Aorta (tissue), 5 donors: ENCODE measurements at places on chromosomes 2 and 18. TPM values are rescaled to one million over a fixed set of nuclear protein-coding genes. Genes with fewer than 3 reads are reported as not detected.

DNA sequence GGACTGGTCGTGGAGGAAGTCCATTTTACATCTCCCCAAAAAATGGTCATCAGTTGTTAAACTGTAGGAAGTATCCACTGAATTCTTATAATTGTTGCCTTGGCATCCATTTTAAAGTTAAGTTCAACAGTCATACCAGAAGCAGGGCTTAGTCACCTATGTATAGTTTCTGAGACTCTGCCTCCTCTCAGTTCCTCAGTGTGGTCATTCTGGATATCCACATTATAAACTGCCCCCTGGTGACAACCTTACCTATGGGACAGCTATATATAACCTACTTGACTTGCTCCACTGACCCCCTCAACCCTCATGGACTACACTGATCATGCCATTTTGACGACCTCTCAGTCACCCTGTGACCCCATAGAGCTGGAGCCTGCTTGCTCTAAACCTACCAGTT is 617.0 kb downstream of the LRP1B start:
- H3K4me1 ChIP-seq = no peaks in the 10 kb centered on the region
- H3K4me3 ChIP-seq = no peak overlapping the region
- no peak overlapping the region for H3K27ac ChIP-seq
- DNase-seq = no peak
- no peaks in the 10 kb centered on the region for H3K27me3 ChIP-seq

- no peak for DNase-seq
- H3K27ac ChIP-seq = no peak overlapping the region
- H3K4me3 ChIP-seq = no peak overlapping the region
- no peaks in the 10 kb centered on the region for H3K4me1 ChIP-seq
Measured at GRCh38 chr2:168698969-168699368, 103.5 kb upstream of the NOSTRIN start.

GRCh38 chr2:86176597-86176996 is 18.7 kb downstream of the IMMT start:
- DNase-seq = no peak
- no peak overlapping the region for H3K4me3 ChIP-seq
- H3K27me3 ChIP-seq = no peaks in the 10 kb centered on the region

GRCh38 chr2:201536754-201537153 is 85.2 kb downstream of the STRADB start:
- no peak overlapping the region for H3K4me3 ChIP-seq
- no peaks in the 10 kb centered on the region for H3K36me3 ChIP-seq
- H3K27me3 ChIP-seq = no peaks in the 10 kb centered on the region

DNA sequence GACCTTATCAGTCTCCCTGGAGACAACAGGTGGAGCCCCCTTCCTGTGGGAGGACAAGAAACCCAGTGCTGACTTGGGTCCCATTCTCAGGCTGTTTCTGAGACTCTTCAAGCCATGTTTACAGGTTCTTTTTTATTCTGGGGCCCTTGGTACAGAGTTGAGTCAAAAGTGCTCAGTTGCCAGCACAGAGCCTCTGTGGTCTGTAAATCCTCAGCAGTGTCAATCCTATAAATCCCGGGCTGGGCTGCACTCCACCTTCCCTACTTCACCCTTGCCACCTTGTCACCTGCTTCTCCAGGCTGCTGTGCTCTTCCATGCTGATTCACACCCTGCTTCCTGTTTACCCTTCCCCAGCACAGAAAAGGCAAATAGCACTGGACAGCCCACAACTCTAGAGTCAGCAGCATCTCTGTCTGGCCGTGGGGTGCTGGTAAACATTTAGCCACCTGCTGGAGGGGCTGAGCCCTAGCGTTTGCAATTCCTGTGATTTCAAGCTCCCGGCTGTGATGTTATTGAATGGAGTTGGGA is 74.7 kb downstream of the TNFRSF11A start:
- H3K4me1 ChIP-seq = no peaks in the 10 kb centered on the region
- H3K4me3 ChIP-seq = no peak overlapping the region
- DNase-seq = no peak
- no peaks in the 10 kb centered on the region for H3K36me3 ChIP-seq

DNA sequence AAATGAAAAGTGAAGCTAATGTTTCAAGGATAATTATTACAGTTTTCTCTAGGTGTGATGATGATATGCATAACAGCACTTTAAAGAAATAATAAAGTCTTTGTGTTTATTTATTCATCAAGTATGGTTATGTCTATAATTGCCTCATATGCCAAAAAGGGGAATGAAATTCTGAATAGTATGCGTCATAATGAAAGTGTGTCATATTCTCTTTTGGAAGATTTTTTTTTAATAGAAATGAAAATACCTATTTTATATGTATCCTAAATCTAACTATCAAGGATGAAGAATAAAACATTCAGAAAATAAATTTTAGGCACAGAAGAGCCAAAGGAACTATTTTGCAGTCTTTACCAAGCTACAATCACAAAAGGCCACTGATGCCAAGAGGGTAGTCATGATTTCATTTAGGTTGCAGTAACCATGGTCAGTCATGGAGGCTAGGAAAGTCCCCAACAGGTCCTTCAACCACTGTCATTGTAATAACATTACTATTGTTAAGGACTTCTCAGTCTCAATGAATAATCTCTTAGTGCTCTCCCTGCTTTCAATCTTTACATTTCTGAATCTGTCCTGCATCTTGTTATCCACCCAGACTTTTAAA is 712.5 kb downstream of the DCDC2C start:
- H3K36me3 ChIP-seq = no peaks in the 10 kb centered on the region
- H3K4me3 ChIP-seq = no peak overlapping the region
- H3K27ac ChIP-seq = no peak overlapping the region
- H3K4me1 ChIP-seq = no peaks in the 10 kb centered on the region
- no peaks in the 10 kb centered on the region for H3K27me3 ChIP-seq

- no peaks in the 10 kb centered on the region for H3K4me1 ChIP-seq
- no peak overlapping the region for H3K4me3 ChIP-seq
- H3K27me3 ChIP-seq = no peaks in the 10 kb centered on the region
- H3K27ac ChIP-seq = no peak overlapping the region
- H3K36me3 ChIP-seq = no peaks in the 10 kb centered on the region
- no peak for DNase-seq
Measured at GRCh38 chr2:140770645-140771044, 1360.2 kb downstream of the LRP1B start.

Gene CD207
- total RNA-seq = not detected

GRCh38 chr2:2899826-2900225 is 477.8 kb downstream of the EIPR1 start:
- H3K4me1 ChIP-seq = no peaks in the 10 kb centered on the region
- no peak for DNase-seq
- no peak overlapping the region for H3K27ac ChIP-seq
- H3K4me3 ChIP-seq = no peak overlapping the region

DNA sequence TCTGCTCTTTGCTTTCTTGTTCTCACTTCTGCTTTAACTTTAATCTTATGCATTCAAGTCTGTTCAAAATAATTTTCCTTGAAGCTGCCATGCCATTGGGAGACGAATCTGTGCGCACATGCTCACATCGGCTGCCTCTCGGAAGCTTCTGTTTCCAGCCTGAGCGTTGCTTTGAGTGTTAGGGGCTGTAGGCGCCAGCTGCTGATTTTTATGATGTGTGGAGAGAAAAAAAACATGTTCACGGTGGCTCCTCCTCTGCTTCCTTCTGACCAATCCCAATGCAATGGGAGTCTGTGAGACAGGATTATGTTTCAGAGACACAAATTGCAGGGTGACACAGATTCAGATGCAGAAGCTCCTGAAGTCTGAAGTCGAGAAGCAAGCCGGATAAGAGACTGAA is at the start of gene MC4R:
Gene MC4R, minus strand, starts transcription at position 180 of the 400 bp plus-strand sequence. CDS start 426 bp downstream, outside the sequence.
- H3K4me3 ChIP-seq = no peak within 1 kb of the TSS
- H3K36me3 ChIP-seq = no peaks in the 10 kb centered on the region
- H3K4me1 ChIP-seq = no peaks in the 10 kb centered on the region
- H3K27me3 ChIP-seq = no peaks in the 10 kb centered on the region

DNA sequence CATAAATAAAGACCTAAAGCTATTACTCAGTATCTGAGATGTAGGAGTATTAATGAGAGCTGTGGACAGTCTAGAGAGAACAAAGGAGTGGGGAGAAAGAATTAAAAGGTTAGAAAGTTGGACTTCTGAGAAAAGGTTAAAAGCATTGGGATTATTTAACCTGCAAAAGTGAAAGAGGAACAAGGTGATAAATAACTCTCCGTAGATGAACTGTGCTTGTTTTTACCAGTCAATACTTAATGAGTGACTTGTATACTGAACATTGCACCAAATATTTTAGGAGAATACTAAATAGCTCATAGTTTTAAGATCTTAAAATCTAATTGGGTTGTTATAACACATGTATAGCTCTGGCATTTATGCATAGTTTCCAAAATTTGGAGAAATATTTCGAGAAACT is 137.5 kb downstream of the GPD2 start:
- H3K36me3 ChIP-seq = peaks cover 4% of the 10 kb centered on the region
- H3K27me3 ChIP-seq = no peaks in the 10 kb centered on the region
- H3K27ac ChIP-seq = no peak overlapping the region
- DNase-seq = no peak

Gene IL18R1
- 11.0 TPM for total RNA-seq

DNA sequence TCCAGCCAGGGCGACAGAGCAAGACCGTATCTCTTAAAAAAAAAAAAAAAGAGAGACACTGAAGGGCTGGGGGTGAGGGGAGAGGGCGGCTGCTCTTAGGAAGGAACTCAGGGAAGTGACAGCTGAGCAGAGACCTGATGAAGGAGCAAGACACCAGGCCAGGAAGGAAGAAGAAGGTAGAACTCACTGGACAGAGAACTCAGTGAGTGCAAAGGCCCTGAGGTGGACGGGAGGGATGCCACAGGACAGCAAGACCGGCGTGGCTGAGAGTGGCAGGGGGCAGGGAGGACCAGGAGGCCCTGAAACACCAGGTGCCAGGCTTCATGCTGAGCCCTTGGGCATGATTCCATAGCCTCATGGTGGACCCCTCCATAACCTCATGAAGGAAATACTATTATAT is 18.2 kb downstream of the BIN1 start:
- H3K27me3 ChIP-seq = no peaks in the 10 kb centered on the region
- H3K36me3 ChIP-seq = no peaks in the 10 kb centered on the region
- H3K4me1 ChIP-seq = no peaks in the 10 kb centered on the region
- DNase-seq = no peak
- no peak overlapping the region for H3K4me3 ChIP-seq

Gene LINC00305
- total RNA-seq = not detected

DNA sequence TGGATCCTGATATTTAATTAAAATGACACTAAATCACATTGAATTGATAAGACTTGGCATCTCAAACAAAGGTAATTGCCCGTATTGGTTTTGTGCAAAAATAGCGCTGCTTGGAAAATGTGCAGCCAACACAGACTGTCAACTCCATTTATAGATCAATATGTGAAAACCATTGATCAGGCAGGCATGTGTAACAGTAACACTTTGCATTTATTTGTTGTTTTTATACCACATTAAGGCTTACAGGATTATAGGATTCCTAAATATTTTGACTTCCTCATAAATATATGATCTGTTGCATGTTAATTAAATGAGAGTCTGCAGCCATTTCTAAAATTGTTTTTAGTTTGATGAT is 30.2 kb downstream of the ARHGAP15 start:
- H3K4me3 ChIP-seq = no peak overlapping the region
- H3K27me3 ChIP-seq = no peaks in the 10 kb centered on the region
- no peaks in the 10 kb centered on the region for H3K36me3 ChIP-seq

DNA sequence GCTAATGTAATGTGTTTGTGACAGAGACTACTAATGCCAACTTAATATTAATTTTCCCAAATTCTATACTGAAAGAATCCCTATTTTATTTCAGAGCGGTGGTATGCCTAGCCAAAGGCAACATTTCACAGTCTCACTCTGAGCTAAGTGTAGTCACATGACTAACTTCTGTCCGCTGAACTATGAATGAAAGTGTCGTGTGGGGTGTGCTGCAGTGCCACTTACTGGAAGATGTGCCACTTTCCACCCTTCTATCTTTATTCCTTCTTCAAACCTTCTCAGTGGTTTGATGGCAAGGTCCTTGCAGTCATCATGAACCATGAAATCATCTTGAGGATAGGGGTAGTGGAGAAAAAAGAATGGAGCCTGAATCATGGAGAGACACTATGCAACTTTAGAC is 47.3 kb upstream of the C1D start:
- H3K4me3 ChIP-seq = no peak overlapping the region
- no peaks in the 10 kb centered on the region for H3K4me1 ChIP-seq
- no peak overlapping the region for H3K27ac ChIP-seq
- no peaks in the 10 kb centered on the region for H3K27me3 ChIP-seq
- H3K36me3 ChIP-seq = no peaks in the 10 kb centered on the region
- DNase-seq = no peak

Gene LPIN1
- 32.8 TPM for total RNA-seq

DNA sequence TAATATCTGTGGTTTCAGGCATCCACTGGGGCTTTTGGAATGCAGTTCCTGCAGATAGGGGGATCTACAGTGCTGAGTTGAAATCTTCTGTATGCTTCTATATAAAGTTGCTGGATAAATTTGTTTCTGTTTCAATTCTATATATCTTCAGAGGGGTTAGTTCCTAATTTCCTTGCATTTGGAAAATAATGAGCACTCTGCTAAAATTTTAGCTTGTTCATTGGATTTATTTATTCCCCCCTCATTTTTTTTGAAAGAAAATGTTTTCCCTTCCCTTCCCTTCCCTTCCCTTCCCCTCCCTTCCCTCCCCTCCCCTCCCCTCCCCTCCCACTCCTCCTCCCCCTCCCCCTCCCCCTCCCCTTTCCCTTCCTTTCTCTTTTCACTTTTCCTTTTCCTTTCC is 212.3 kb downstream of the GPD2 start:
- no peak overlapping the region for H3K4me3 ChIP-seq
- no peaks in the 10 kb centered on the region for H3K4me1 ChIP-seq
- H3K36me3 ChIP-seq = no peaks in the 10 kb centered on the region
- no peak overlapping the region for H3K27ac ChIP-seq
- DNase-seq = no peak

GRCh38 chr2:111227716-111228141 is 107.0 kb downstream of the BCL2L11 start:
- H3K27ac ChIP-seq = no peak overlapping the region
- no peak for DNase-seq
- no peaks in the 10 kb centered on the region for H3K4me1 ChIP-seq
- no peak overlapping the region for H3K4me3 ChIP-seq
- peaks cover 3% of the 10 kb centered on the region for H3K36me3 ChIP-seq

DNA sequence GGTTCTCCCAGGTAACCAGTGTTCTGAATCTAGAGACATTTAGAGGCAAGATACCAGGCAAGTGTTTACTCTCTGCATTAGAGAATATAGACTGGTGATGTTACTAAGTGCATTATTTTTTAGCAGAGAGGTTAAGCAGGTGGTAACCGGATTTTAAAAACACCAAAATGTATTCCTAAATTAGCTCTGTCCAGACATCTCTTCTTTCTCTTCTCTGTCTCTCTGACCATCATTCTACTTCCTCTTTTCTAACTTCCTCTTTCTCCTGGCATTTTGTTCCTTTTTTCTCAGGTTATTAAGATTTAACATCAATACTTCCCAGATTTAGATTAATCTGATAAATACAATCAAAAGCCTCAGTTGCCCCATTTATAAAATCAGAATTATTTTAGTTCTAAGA is 31.7 kb upstream of the DYNC1I2 start:
- no peaks in the 10 kb centered on the region for H3K27me3 ChIP-seq
- no peak for DNase-seq
- no peak overlapping the region for H3K4me3 ChIP-seq
- no peaks in the 10 kb centered on the region for H3K4me1 ChIP-seq
- no peak overlapping the region for H3K27ac ChIP-seq
